ENCODE measurements at places on chromosomes 3 and 15.

DNA sequence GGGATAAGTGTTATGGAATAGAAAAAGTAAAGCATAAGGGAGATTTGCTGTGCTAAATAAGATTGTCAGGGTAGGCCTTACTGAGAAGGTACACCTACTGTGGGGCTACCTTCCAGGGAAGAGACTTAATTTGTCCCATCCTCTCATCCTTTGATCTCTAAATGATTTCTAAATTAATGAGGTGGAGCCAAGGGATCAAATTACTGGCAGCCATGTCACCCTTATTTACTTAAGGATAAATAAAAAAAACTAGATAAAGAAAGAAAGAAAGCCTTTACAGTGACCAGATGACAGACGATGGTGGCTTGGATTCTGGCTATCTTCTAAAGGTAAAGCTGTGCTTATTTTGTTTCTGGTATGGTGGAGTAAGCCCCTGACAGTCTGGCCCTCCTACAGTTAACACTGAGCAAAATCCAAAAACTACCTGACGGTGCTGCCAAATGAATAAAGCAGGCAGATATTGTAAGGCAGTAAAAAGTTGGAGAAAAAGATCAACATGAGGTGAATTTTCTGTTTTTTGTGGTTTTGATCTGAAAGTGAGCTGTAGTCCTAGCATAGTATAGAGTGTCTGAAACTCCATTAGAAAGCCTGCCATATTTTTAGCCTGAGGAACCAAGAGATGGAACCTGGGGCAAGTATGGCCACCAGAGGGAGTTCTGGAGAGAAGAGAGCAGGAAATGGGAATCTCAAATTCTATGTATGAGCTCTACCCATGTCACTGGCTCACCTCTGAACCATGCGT is 285.1 kb upstream of the MANF start:
- no peak for DNase-seq

DNA sequence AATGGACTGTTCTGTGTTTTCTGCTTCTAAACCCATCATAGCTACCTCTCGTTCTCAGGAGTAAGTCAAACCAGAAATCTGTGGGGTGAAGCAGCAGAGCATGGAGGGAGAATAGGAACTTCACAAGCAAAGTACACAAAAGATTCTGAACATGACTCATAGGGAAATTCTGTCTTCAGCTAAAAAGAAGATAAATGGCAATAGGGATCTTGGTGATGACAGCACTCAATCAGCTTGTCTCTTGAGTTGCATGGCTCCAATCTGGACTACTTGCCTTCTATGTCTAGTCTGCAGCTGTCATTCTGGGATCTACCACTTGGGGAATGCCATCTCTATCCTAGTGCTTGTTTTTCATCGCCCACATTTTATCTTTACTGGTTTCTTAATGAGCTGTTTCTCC is 13.5 kb upstream of the GRAMD1C start:
- DNase-seq: no peak

- no peak for DNase-seq
Observed at GRCh38 chr3:85427467-85427866, 468.7 kb downstream of the CADM2 start.

DNA sequence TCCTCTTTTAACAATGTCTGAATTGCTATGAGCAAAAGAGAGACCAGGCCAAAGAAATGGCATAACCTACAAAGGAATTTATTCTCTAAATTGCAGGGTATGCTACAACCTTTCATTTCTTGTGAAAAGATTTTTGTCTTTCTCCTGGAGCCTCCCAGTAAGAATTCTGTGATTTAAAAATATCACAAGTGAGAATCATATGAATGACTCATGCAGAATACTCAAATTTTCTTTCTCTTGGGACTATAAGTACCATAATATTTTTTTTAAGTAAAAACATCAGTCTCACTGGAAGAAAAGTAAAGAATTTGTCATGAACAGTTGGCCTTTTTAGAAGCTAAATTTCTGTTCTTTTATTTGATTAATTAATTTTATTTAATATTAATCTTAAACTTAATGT is 26.3 kb downstream of the SYNPR start:
- no peak for DNase-seq

DNA sequence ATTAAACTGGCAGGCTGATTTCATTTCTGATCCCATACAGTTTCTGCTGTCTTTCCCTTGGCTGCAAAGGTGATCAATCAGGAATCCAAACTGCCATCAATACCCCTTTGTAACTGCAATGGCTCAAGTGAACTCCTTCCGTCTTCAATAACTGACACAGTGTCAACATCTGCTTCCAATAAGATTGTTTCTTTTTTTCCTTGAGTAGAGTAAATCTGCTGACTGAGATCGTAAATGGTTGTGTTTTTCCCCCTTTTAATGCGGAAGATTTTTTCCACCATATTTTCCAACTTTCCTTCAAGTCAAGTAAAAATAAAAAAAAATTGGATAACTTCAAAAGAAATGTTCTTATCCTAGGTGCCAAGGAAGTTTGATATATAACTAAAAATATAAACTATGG is 48.7 kb downstream of the VGLL3 start:
- DNase-seq: no peak

GRCh38 chr3:102259663-102260062 is 175.2 kb upstream of the ZPLD1 start:
- no peak for DNase-seq

- no peak for DNase-seq
Observed at GRCh38 chr15:61318802-61319525, 89.9 kb upstream of the RORA start.

Measured in central memory CD8-positive, alpha-beta T cell (primary cell).